ENCODE measurements at places on chromosomes 1 and 21.

- no peak for DNase-seq
These were observed 134.5 kb downstream of the LIPI start for GRCh38 chr21:14076143-14076806.

DNA sequence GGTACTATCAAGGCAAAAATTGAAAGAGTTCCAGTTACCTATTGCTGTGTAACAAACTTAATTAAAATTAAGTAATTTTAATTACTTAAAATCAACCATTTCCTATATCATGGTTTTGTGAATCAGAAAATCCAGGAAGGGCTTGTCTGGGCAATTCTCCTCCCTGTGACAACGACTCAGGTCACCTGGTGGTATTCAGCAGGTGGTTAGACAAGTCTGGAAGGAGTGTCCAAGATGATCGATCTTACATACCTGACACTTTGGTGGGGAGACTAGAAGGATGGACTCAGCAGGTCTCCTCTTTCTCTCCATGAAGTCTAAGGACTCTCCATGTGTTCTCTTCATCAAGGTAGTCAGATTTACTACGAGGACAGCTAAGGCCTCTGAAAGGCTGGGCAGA, 22.9 kb downstream of the SERPINC1 start:
- no peak for DNase-seq

GRCh38 chr1:213899413-213899812, 88.4 kb upstream of the PROX1 start:
- DNase-seq = no peak

GRCh38 chr1:248750496-248750895, 5.1 kb downstream of the LYPD8 start:
- DNase-seq = no peak

DNA sequence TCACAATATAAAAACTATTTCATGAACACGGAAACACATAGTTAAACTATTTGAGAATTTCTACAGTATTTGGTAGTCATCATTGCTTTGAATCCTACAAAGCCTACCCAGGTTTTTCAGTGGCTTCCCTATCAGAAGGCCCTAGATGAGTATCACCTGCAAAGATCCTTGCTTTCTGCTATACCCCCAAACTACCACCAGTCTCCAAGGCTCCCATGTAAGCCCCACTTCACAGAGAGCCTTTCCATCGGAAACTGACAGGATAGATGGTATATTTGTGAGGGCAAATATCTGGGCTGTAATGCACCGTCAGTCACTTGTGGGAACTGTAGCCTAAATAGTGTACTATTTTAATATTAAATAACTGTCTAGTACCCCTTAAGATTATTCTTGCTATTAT, 674.3 kb downstream of the BRINP3 start:
- DNase-seq = no peak

GRCh38 chr1:76140227-76140626, 65.7 kb downstream of the ST6GALNAC3 start:
- no peak for DNase-seq

DNA sequence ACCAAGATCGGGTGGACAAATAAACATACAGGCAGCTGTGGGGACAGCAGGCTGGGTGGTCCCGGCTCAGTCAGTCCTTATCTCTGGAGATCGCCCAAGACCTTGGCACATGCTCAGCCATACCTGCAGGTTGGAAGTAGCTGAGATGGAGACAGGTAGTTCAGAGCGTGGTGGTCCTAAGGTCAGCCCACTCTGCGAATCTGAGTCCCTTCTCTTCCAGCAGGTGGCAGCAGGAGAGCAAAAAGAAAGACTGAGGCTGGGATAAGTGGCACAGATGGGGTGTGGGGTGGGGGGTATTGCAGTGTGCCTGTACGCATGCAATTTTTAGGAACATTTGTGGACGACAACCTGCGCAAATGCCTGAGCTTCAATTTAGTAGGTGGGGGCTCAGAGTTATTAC, 104.9 kb downstream of the TENT5C start:
- DNase-seq = no peak

DNA sequence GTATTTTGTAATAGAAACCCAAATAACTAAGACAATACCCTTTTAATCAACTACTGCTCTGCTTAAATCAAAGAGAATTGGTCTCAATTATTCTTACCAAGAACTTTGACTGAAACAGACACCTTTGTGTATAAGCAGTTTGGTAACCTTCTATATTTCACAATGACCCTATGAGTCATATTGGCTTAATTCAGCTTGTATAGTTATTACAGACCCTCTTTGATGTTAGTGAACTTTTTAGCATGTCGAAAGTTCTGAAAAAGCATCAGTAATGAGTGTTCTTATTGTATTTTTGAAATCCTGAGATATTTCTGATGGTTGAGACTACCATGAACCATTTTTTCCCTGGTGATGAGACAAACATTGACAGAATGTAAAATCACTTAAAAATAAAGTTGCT, 43.3 kb upstream of the RABGAP1L start:
- no peak for DNase-seq

DNA sequence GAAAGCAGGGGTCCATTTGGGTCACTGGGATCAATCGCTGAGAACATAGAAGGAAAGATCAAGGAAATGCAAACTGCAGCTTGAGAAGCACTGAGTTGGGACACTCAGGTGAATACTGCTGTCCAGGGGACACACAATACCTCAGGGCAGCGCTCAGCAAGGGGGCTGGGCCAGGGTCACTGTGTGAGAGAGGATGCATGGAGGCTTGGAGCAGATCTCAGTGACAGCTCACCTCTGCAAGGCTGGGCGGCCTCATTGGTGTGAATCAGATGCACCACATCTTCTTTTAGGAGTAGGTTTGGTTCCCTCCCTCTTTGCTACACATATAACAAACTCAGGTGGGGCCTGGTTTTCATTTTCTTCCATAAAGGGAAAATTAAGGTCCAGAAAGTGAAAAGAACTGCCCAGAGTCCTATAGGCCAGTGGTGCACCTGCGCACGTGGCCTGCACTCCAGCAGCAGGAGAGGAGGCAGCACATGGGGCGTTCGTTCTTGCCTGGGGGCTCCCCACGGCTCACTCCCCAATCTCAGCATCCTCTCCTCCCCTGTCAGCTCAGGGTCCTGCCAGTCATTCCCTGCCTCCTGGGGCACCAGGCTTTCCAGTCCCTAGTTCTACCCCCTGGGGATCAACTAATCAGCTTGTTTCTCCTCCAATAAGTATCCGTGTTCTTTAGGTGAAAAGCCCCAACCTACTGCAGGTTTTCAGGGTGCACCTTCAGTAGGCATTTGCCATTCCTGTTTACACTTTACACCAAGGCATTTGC, 1.5 kb downstream of the A3GALT2 start:
- no peak for DNase-seq

- no peak for DNase-seq
These were observed 168.4 kb upstream of the C21orf91 start for GRCh38 chr21:17987382-17988101.

GRCh38 chr1:163706915-163707314, 385.2 kb downstream of the NUF2 start:
- DNase-seq = no peak

DNA sequence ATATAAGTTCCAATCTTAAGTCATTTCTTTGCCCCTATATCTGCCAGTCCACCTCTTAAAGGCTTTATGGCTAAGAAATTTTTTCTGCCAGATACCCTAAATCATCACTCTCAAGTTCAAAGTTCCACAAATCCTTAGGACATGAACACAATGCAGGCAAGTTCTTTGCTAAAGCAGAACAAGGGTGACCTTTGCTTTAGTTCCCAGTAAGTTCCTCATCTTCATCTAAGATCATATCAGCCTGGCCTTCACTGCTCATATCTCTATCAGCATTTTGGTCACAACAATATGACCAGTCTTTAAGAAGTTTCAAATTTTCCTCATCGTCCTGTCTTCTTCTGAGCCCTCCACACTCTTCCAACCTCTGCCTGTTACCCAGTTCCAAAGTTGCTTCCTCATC, 402.2 kb upstream of the RUNX1 start:
- no peak for DNase-seq

GRCh38 chr1:165737196-165737595, 31.5 kb downstream of the TMCO1 start:
- DNase-seq = no peak

DNA sequence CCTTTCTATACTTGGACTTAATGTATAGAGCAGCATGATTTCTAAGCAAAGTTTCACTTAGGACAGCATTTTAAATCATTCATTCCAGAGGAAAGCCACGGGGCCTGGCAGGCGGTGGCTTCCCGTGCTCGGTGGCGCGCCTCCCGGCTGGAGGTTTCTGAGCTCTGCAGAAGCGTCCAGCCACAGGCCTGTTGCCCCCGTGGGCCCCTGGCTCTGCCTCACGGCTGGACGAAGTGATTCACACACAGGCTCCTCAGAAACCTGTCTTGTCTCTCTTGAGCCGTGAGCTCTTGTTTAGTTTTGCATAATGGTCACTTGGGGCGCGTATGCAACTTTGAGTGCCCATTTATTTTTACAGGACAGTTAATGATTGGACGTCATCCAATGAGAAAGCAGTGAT, 22.1 kb upstream of the DIP2A start:
- no peak for DNase-seq

- DNase-seq = peak; percentile 28
These were observed 23.3 kb downstream of the CNIH4 start for GRCh38 chr1:224380003-224380402.

- DNase-seq = no peak
These were observed 25.8 kb upstream of the THEM4 start for GRCh38 chr1:151935154-151935553.

DNA sequence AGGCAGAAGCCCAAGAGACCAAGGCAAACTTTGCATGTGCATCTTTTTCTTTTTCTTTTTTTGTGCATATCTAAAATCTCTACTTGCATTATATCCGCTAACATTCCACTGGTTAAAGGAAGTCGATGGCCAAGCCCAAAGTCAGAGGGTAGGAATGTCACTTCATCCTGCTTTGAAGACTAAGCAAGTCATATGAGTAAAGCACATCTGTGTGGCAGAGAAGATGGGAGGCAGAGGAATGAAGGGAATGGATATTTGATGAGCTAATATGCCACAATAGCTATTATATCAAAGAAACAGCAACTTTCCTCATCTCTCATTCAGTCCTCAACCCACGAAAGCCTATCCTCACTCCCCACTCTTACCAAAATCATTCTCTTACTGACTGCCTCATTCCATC, 59.3 kb downstream of the RNF220 start:
- no peak for DNase-seq

DNA sequence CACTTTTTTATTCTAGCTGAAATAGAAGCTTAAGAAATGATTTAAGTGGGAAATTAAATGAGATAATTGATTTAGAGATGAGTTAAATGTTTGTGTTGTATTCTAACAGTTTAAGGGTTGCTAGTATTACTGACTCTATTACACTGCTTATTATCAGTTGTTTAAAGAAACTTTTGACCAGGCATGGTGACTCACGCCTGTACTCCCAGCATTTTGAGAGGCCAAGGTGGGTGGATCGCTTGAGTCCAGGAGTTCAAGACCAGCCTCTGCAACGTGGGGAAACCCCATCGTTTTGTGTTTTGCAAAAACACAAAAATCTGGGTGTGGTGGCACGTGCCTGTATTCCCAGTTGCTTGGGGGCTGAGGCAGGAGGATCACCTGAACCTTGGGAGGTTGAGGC, 14.2 kb downstream of the CLIC4 start:
- no peak for DNase-seq

DNA sequence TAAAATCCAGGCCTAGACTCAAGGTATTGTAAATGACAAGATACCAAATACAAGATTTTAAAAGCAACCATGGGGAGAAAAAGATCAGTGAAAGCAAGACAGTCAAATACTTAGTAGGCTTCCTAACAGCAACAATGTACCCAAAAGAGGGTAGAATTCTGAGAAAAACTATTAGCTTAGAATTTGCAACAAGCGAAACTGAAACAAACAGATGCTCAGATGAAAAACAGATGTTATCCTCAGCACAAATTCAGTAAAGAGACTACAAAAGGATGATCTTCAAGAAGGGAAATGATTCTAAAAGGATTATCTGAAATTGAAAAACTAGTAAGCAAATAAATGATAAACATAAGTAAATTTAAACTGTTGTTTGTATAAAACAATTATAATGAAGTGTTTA, 40.0 kb downstream of the PDC start:
- no peak for DNase-seq

GRCh38 chr1:166083887-166084286, 82.9 kb downstream of the FAM78B start:
- no peak for DNase-seq

DNA sequence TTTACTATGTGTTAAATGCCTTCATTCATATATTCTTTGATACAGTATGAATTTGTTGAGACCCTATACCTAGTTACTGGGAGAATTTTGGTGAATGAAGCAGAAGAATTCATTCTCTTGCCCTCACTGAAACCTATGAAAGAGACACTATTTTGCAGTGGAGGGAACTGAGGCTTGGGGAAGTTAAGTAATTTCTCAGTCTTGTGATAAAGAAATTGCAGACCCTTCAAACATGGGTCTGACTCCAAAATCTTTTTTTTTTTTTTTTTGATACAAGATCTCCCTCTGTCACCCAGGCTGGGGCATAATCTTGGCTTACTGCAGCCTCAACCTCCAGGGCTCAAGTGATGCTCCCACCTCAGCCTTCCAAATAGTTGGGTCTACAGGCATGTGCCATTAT, 132.1 kb downstream of the DNM3 start:
- no peak for DNase-seq

DNA sequence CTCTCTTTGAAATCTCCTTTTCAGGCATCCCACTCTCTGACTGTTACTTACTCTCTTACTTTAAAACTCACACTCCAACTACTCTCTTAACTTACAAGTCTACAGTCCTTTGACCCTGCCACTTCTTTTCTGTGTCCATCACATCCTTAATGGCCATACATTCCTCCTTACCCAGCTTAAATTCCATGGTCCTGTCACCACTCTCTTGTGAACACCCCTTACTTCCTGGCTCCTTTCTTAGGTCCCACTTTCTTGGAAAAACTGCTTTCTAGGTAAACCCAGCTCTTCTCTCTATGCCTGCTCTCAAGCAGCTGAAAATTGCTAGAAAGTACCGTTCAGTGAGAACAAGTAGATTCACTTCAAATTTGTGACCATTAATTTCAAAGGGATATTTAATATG, 109.1 kb downstream of the OLFML2B start:
- DNase-seq = no peak

- no peak for DNase-seq
These were observed 1171.2 kb downstream of the PLA2G4A start for GRCh38 chr1:187999973-188000372.
